Testis (tissue), 5 donors: ENCODE measurements at places on chromosomes 11 and 22. TPM values are rescaled to one million over a fixed set of nuclear protein-coding genes. Genes with fewer than 3 reads are reported as not detected.

DNA sequence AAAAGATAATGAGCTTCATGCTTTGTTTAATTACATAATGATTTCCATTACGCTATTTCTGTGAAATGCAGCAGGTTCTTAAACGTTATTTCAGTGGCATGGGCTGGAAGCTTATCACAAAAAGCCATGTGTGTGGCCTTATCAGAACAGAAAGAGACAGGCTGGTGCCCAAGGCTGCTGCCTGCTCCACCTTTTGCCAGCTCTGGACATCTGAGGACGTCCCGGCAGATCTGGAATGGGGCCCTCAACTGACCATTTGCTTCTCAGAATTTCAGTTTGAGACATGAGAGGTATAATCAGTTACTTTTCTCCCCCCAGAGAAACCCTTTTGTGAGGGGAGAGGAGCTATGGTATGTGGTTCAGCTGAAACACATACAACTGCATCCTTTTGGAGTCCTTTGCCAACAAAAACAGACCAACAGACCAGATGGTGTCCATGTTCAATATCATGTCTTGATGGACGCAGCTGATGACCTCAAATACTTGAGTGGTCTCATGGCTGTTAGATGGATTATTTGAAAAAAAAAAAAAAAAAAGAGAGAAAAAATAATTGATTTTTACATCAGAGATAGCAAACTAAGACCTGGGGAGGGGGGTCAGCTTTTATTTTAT, 8.6 kb downstream of the CDPF1 start:
- peak; percentile 55 for DNase-seq

GRCh38 chr22:20008221-20008995, 8.2 kb downstream of the ARVCF start:
- no peak for DNase-seq

- no peak for DNase-seq
These were observed 2.1 kb downstream of the AIP start for GRCh38 chr11:67484847-67485311.

DNA sequence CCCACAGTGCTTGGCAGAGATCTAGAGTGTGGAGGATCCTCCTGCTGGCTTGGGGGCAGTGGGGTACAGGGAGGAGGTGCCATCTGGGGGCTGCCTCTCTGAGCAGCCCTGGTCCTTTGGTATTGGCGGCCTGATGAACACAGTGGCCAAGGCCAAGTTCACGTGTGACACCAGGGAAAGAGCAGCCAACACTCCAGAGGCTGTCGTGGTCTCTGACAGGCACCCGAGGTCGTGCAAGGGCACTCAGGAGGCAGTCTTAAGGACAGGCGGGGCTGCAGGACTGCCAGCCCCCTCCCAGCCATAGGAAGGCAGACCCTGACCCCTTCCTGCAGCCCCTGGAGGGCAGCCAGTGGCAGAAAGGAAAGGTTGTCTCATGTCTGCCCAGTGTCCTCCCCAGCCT, 30.7 kb downstream of the PHF21B start:
- DNase-seq = no peak

DNA sequence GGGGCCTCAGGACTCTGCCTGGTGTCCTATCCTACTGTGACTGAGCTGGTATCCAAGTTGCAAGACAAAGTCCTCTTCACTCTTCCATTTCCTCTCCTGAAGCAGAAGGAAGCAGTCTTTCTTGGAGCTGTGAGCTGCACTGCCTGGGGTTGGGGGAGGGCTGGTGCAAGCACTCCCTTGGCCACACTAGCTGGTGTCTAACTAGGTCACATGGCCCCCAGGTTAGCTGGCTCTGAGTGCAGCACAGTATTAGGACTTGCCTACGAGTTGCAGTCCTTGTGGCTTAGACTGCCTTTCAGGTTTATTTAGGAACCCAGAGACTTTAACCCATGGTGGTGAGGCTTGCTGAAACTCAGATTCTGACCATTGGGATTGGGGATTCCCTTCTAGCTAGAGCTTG, 138.9 kb downstream of the NELL1 start:
- no peak for DNase-seq

DNA sequence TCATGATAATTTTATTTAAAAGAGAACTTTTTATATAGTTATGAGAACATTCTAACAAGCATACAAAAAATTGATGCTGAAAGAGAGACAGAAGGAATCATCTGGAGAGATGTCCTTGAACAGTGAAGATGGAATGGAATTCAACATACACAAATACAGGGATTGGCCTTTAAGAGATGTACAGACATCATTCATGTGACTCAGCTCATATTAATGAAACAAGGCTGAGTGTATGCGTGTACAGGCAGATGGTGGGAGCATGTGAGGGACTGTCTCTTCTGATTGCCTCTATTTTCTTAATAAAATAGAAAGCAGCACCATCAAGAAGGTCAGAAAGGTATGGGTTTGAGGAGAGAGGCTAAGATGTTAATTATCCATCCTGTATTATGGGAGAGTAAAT, 793.3 kb downstream of the CNTN5 start:
- DNase-seq = no peak

DNA sequence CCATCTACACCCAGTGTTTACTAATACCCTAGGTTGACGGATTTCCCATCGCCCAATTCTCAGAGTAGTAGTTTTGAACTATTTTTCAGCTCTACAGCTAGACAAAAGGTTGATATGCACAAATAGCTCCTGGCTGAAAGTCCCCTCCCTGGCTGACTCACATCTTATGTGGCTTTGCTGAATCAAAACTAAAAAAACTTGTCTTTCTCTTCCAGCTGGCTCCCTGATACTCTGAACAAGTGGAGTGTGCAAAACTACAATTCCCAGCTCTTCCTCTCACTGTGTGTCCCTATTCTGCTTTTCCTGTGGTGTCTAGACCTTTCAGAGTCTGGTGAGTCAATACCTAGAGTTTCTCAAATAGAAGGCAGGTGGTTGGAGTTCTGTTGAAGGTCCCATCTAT, 12.7 kb upstream of the LARGE1 start:
- DNase-seq = no peak

DNA sequence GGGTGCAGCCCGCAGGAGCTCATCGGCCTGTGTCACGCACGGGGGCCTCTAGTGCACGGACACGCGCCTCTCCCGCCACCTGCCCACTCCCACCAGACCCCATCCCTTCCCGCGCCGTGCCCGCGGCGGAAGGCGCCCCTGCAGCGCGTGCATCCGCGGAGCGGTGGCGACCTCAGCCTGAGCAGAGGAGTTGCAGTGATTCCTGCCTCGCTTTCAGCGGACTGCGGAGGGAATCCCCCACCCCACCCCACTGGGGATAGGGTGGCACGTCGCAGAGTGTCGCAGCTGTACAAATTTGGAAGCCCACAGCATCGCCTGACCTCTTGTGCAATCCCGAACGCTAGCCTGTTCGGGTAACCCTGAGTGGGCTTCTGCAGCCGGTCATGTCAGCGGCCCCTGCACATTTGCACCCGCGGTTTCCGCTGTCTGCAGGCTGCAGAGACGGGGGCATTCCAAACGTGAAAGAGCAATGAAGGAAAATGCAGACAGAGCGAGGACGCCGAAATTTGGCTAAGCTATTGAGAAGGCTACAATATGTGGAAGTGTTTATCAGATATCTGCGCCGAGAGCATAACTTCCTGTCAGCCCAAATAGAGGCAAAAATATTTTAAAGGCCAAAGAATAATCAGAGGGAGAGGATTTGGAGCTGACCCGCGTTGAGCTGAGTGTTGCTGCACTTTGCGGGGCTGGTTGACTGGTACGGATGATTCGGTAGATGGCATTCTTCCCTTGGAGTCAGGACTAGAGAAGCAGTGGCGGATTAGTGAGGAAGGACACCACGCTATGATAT, 617 bp upstream of the ARHGAP20 start:
- peak; percentile 83 for DNase-seq

DNA sequence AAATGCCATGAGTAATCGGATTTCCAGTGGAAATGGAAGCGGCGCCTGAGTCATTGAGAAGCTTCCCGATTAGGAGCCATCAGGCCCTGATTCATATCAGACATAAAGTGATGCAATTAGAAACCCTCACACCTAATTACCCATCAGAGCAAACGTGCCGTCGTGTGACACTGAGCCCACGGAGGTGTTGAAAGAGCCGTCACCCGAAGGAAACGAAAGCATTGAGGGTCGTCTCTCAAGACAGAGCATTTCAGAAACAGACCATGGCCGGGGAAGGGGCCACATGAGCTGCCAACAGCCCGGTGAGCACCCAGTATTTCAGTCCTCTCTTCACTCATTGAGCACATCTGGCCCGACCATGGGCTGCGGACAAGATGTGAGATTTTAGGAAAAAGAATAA, 829.3 kb downstream of the TBC1D22A start:
- DNase-seq = no peak

DNA sequence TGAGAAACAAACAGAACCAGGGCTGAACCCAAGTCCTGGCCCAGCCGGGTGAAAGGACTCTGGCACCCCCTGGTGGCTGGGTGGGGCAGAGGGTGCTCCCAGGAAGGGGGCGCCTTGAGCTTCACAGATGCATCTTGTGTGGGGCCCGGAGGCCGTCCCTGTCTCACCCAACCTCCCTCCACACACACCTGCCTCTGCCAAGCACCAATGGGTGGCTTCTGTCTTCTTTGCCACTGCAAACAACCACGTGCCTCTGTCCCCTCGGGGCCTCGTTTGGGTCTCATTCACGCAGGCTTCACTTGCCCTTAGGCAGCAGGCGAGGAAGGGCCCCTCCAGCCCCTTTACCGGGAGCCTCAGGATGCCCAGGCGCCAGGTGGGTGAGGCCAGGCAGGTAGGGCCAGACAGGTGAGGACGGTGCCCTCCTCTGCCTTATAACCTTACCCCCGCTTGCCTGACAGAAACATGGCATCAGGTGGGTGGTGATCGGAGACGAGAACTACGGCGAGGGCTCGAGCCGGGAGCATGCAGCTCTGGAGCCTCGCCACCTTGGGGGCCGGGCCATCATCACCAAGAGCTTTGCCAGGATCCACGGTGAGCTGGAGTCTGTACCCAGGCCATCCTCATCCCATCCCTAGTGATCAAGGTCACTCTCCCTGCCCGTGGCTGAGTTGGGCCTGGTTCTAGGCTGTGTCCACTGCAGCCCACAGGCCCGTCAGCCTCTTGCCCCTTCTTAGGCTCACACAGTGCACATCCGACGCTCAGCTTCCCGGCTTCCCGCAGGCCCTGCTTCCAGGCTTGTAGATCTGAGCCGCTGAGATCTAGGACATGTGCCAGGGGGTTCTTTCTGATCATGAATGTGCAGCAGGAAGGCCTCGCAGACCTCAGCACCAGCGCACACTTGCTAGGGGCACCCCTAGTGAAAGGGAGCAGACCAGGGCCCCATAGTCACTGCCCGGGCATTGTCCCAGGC, 17.2 kb downstream of the POLR3H start:
- peak; percentile 47 for DNase-seq

DNA sequence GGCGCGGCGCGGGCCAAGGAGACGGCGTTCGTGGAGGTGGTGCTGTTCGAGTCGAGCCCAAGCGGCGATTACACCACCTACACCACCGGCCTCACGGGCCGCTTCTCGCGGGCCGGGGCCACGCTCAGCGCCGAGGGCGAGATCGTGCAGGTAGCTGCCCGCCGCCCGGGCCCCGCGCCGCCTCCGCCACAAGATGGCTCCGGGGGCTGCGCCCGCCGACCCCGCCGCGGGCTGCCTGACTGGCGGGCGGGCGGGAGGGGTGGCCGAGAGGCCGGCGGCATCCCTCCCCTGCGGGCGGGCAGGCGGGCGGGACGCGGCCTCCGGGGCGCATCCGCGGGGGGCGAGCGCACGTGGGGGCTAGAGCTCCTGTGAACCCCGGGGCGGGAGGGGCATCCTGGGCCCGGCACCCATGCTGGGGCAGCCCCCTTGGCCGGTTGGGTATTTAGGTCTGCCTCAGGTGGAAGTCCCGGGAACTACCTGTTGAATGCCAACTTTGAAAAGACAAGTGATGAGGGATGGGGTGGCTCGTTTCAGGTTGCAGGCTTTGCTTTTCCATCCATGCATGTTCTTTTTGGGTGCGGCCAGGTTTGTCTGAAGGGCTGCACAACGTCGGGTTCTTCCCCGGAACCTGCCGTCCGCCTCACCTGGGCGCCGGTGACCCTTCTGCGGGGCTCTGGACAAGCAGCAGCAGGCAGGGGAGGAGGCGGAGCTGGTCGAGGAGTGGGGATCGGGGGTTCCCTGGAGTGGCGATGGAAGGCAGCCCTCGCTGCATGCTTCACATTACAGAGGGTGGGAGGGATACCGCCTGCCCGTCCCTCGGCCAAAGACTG, 760 bp downstream of the ZNRF3 start:
- DNase-seq = peak; percentile 22

GRCh38 chr11:60952742-60953170, 780 bp upstream of the SLC15A3 start:
- DNase-seq = no peak

- no peak for DNase-seq
These were observed 17.8 kb downstream of the GRAMD4 start for GRCh38 chr22:46637711-46638600.

- no peak for DNase-seq
These were observed 81.1 kb downstream of the MORC2 start for GRCh38 chr22:30887453-30887852.

DNA sequence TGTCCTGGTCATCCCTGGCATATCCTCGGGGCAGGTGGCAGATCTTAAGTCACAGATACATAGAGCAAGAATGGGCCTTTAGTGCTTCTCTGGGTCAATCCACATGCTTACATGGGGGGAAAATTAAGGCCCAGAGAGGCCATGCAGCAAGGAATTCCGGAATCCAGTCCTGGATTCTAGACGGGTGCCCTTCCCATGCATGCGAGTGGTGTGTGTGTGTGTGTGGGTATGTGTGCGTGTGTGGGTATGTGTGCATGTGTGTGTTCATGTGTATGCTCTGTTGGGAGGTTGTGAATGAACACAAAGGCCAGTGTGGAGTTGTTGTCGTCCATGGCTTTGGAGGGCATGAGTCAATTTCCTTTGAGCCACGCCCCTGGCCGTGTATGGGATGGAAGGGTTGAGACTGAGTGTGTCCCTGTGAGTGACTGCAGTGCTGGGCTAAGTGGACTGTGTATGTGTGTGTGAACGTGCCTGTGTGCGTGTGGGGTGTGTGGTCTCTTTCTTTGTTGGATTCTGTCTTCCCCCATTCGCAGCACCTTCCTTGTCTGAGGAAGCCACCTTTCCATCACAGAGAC, 33.4 kb upstream of the EIF3D start:
- no peak for DNase-seq

Gene KRTAP5-3
- not detected for total RNA-seq

Gene PKP3
- total RNA-seq = 1.6 TPM

Gene WNT11
- total RNA-seq = 2.8 TPM

Gene SCGB1D2
- not detected for total RNA-seq

Gene RPS6KA4
- 15.6 TPM for total RNA-seq

Gene OR5P2
- not detected for total RNA-seq

Gene ENTHD1
- 10.9 TPM for total RNA-seq
